ENCODE measurements at places on chromosomes 13 and 19.

DNA sequence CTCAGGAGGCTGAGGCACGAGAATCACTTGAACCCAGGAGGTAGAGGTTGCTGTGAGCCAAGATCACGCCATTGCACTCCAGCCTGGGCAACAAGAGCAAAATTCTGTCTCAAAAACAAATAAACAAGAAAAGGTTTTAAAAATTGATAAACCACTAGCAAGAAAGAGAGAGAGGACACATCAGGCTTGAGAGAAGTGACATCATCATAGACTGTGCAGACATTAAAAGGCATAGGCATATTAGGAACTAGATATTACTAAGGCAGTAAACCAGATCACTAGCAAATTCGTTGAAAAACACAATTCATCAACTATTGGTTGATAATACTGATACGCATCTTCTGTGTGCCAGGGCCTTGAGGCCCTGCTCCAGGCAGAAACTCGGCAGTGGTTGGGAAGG, 7.7 kb downstream of the A1BG start:
- DNase-seq, result no peak
- no peak overlapping the region for H3K27ac ChIP-seq
- no peaks in the 10 kb centered on the region for H3K4me1 ChIP-seq
- no peaks in the 10 kb centered on the region for H3K27me3 ChIP-seq
- no peaks in the 10 kb centered on the region for H3K36me3 ChIP-seq
- no peak overlapping the region for H3K4me3 ChIP-seq

- H3K36me3 ChIP-seq, result no peaks in the 10 kb centered on the region
- peaks cover 8% of the 10 kb centered on the region for H3K4me1 ChIP-seq
- H3K27me3 ChIP-seq, result no peaks in the 10 kb centered on the region
- peak overlapping the region; percentile 94 for H3K27ac ChIP-seq
- no peak overlapping the region for H3K4me3 ChIP-seq
Observed at GRCh38 chr13:97226788-97227627, 4.9 kb downstream of the MBNL2 start.

DNA sequence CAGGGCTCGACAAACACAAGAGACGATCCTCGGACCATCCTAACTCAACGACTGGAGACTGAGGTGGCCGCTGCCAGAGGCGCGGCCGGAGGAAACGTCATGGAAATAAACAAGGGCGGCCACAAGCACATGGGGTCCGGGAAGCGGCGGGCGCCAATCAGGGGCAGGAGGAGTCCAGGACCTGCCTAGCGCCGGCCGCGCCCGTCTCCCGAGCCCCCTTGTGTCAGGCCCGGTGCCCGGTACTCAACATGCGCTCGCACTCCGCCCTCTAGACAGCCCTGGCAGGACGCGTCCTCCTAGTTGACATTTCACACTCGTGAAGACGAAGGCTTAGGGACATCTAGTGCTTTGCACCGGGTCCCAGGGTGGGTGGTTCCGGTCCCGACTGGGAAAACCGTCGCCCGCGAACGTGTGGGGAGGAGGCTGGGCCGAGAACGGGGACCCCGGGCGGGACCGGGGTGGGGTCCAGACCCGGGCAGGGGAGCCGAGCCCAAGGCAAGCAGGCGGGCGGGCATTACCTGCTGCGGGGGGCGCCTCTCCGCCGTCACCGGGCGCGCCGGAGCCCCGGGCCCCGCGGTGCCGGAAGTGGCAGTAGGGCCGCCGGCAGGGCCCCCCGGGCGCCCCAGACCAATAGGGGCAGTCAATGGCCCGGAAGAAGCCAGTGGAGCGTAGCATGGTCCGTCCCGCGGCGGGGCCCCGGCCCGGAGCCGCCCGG, 442 bp downstream of the REXO1 start:
- no peaks in the 10 kb centered on the region for H3K36me3 ChIP-seq
- peak overlapping the region; percentile 99 for H3K4me3 ChIP-seq
- DNase-seq, result no peak
- peak overlapping the region; percentile 98 for H3K27ac ChIP-seq

DNA sequence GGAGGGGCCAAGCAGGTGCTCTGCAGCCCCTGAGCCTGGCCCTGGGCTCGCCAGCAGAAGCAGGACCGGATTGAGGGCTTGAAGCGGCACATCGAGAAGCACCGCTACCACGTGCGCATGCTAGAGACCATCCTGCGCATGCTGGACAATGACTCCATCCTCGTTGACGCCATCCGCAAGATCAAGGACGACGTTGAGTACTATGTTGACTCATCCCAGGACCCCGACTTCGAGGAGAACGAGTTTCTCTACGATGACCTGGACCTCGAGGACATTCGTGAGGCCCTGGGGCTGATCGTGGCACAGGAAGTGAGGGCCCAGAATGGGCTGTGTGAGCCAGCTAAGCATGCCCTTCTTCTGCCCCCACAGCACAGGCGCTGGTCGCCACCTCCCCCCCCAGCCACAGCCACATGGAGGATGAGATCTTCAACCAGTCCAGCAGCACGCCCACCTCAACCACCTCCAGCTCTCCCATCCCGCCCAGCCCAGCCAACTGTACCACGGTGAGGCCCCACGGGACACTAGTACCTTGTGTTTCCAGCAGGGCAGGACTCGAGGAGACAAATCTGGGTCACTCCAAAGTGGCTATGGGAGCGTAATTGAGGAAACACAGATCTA, 8.1 kb downstream of the CNOT3 start:
- DNase-seq, result no peak
- H3K4me1 ChIP-seq, result no peaks in the 10 kb centered on the region
- H3K27me3 ChIP-seq, result no peaks in the 10 kb centered on the region

- no peaks in the 10 kb centered on the region for H3K4me1 ChIP-seq
- no peaks in the 10 kb centered on the region for H3K27me3 ChIP-seq
Observed at GRCh38 chr19:16340092-16340491, 15.5 kb downstream of the KLF2 start.

GRCh38 chr13:73060251-73061160, 1.7 kb downstream of the KLF5 start:
- H3K4me3 ChIP-seq, result peak overlapping the region; percentile 80
- no peaks in the 10 kb centered on the region for H3K27me3 ChIP-seq
- peak overlapping the region; percentile 92 for H3K27ac ChIP-seq
- DNase-seq, result peak; percentile 35
